ENCODE measurements at places on chromosomes 12 and 14.
A peak's percentile ranks its signal among the peaks of the same experiment; 100 is the strongest.

DNA sequence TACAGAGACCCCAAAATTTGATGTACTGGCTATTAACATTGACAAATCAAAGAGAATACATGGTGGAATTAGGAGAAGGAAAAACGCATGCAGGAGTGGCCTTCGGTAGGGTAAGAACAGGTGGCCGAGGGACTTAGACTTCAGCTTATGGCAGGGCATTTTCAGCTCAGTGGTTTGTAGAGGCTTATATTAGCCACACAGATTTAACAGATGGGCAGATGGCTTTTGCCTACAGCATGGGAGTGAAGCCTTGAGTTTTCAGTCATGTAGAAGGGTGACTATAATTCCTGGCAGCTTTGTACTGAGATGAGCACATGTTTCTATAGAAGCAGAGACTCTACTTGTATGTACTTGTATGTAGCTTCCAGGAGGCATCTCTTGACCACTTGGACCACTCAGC lies 40.9 kb upstream of the PLEKHA5 start:
- DNase-seq, result no peak

- DNase-seq, result peak; percentile 69
Observed at GRCh38 chr12:105805730-105806399, 332.9 kb downstream of the NUAK1 start.

GRCh38 chr12:49348781-49349180 lies 2.1 kb downstream of the DNAJC22 start:
- no peak for DNase-seq

DNA sequence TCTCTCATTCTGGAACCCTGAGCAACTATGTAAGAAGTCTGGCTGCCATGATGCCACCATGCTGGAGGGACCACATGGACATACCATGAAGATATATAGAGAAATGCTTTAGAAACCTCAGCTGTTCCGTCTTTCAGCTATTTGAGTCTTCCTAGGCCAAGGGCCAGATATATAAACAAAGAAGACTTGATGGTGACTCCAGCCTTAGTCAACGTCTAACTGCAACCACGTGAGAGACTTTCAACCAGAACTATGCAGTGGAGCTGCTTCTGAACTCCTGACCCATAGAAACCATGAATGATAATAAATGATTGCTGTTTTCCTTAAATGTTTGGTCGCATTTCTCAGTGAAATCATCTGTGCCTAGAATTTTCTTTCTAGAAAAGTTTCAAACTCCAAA lies 20.0 kb upstream of the KITLG start:
- no peak for DNase-seq

DNA sequence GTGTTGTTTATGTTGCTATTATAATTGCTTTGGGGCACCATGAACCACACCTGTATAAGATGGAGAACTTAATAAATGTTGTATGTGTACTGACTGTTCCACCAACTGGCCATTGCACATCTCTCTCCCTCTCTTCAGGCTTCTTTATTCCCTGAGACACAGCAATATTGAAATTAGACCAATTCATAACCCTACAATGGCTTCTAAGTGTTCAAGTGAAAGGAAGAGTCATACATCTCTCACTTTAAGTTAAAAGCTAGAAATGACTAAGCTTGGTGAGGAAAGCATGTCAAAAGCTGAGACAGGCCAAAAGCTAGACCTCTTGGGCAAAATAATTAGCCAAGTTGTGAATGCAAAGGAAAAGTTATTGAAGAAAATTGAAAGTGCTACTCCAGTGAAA lies 373.3 kb downstream of the RGS6 start:
- DNase-seq, result no peak

- DNase-seq, result no peak
Observed at GRCh38 chr14:93262446-93262845, 55.4 kb downstream of the UBR7 start.

- no peak for DNase-seq
Observed at GRCh38 chr12:57581802-57582201, 9.2 kb upstream of the PIP4K2C start.

GRCh38 chr14:53925201-53925766 lies 31.3 kb downstream of the BMP4 start:
- no peak for DNase-seq

DNA sequence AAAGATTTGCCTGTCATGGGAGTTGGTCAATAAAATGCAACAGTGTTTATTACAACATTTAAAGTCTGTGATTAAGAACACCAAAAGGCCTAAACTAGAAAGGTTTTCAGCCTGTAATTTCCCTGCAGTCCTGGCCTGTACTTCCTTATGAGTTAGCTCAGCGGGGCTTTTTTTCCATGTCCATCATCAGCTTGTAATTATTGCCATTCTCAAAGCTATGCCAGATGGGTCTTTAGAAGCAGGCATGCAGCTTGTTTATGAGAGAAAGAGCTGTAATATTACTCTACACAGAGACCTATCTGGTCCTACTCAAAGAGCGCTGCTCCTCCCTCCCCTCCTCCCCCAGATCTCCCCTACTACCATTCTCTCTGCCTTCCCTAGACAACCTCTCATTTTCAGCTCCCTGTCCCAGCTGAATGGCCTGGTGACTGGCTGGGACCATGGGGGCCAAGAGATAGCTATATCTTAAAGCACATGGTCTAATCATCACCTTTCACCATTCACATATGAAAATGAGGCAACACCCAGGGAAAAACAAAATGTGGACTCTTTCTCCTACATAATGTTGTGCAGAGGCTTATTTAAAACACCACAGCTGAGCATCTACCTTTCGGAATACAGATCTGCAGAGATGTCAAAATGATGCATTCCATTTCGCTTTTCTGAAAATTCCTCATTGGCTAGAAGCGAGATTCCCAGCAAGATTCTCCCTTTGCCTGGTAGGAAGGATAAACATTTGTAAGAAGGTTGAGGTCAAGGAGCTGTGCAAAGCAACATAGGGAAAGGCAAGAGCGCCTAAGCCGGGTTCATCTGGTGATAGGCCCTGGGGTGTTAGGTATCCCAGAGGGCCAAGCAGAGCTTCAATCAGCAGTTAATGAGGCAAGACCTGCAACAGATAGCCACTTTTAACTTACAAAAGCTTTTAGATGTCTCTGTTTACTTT lies 209.7 kb upstream of the CDKN3 start:
- no peak for DNase-seq

DNA sequence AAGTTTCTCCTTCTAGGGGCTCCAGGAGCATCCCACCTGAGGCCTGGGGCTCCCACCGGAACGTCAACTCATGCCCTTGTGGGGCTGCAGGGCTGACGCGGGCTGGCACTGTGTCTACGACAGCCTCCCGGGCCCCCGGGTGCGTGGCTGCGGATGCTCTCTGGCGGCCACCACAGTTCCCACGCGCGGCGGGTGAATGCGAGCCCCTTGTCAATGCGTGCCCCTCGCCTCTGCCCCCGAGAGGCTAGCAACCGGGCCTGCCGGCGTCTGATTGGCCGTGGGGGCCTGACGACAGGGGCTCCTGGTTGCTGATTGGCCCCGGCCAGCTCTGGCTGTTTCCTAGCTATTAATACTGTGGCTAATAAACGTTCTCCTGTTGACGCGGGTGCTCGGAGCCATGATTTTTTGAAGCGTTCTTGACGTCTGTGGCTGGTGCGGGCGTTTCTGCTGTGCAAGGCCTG lies 1.8 kb upstream of the MEG3 start:
- peak; percentile 90 for DNase-seq

- DNase-seq, result no peak
Observed at GRCh38 chr14:100552524-100553125, 34.6 kb downstream of the BEGAIN start.

GRCh38 chr12:50572760-50573159 lies 68.0 kb downstream of the DIP2B start:
- DNase-seq, result no peak

- DNase-seq, result no peak
Observed at GRCh38 chr12:131987552-131987951, 37.8 kb downstream of the EP400 start.

DNA sequence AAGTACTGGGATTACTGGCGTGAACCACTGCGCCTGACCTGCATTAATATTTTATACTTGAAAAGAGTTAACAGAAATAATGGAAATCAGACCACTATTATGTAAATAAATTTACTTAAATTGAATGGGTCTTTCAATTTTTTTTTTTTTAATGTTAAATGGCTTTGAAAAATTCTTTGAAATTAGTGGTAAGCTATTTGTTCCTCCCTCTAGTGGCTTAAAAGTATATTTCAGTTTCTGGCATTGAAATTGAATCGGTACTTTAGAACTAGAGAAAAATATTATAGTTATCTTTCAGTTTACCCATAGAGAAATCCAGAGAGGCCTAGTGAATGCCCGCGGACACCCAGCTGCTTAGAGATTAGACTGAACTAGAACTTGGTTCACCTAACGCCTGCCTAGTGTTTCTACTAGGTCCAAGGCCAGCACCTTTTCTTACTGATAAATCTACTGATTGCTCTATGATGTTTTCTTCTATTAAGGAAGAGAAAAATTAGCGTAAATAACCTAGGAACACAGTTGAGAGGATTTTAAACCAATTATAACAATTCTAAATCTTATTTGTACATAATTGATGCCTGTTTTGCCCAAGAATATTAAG lies 106.5 kb downstream of the EML1 start:
- DNase-seq, result no peak

DNA sequence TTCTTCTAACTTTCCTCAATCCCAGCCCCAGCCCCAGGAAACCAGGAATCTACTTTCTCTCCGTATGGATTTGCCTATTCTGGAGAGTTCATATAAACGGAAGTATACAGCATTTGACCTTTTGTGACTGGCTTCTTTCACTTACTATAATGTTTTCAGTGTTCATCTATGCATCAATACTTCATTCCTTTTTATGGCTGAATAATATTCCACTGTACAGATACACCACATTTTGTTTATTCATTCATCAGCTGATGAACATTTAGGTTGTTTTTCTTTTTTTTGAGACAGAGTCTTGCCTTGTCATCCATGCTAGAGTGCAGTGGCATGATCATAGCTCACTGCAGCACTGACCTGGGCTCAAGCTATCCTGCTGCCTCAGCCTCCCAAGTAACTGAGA lies 3.9 kb upstream of the PLEKHG3 start:
- no peak for DNase-seq

- no peak for DNase-seq
Observed at GRCh38 chr14:56217380-56218045, 99.3 kb downstream of the PELI2 start.

GRCh38 chr12:10540776-10541205 lies 35.1 kb downstream of the EIF2S3B start:
- DNase-seq, result no peak

DNA sequence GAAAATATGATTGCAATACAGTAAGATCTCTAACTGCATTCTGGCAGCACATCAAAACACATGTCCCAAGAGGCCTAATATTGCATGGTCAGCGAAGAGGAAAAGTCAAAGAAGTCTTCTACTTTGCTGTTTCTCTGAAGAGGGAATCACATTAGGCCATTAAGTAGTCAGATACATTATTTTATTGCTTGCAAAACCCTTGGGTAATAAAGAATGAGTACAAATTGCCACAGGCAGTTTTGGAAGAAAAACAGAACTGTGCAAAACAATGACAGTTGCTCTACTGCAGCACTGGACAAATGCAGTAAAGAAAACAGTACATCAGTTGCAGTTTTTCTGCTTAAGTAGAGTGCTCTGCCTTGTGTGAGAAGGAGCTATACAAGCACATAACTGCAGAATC lies 211.9 kb downstream of the MED13L start:
- no peak for DNase-seq

DNA sequence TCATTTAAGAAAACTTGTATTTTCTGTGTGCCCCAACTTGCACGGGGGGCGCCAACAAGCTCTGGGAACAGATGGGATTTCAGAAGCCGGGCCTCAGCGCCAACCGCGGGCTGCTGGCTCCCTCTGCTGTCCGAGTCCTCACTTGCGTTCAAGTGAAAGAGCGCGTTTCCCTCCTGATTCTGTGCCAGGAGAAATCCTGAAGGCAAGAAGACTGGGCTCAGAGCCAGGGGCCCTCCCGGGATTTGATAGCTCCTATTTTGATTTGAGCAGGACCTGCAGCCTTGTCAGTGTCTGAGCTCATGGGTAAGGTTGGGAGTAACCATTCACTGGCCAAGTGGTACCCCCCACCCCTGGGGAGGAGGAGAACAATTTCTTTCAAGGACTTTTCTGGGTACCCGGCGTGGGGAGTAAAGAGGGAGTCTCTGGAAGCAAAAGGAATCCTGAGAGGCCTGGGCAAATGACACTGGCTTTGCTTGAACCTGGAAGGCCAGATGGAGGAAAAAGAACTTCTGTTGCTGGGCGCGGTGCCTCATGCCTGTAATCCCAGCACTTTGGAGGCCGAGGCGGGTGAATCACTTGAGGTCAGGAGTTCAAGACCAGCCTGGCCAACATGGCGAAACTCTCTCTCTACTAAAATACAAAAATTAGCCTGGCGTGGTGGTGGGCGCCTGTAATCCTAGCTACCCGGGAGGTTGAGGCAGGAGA lies 179.0 kb upstream of the RGS6 start:
- peak; percentile 90 for DNase-seq

DNA sequence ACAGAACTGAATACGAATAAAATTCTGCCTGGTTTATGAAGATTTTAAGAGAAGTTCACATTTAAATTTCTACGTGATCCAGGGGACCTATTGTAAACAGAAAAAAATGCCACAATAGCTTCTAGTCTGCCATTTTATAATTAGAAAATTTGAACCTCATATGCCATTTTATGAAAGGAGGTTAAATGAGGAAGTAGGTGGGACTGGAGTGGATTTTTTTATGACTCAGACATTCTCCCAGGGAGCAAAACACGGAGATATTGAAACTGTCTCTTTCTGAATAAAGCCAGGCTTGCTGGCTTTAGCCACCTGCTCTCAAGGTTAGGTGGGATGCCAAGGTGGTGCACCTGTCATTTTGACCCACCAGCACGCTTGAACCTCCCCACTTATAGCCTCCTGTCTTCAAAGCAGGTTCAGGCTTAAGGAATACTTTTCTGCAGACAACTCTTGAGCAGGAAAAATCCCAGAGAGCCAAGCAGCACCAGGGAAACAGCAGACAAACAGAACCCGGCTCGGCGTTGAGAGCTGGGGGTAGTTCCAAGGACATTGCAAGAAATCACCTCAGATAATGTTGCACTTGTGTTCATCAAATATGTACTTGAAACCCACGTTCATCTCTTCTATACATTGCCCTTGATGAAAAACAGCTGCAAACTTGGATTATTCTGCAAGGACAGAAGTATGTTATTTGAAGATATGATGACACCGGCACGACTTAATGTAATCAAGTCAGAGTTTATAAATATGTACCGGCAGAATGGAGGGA lies 203.7 kb downstream of the PPM1H start:
- DNase-seq, result no peak

- no peak for DNase-seq
Observed at GRCh38 chr12:94027561-94027960, 120.8 kb upstream of the PLXNC1 start.

GRCh38 chr12:119381471-119382235 lies 47.1 kb downstream of the CCDC60 start:
- DNase-seq, result no peak

Data from left hindlimb (tissue), 1 donor.